Right cardiac atrium (tissue), 5 donors: ENCODE measurements at places on chromosomes 5 and 9.
A peak's percentile ranks its signal among the peaks of the same experiment; 100 is the strongest.

DNA sequence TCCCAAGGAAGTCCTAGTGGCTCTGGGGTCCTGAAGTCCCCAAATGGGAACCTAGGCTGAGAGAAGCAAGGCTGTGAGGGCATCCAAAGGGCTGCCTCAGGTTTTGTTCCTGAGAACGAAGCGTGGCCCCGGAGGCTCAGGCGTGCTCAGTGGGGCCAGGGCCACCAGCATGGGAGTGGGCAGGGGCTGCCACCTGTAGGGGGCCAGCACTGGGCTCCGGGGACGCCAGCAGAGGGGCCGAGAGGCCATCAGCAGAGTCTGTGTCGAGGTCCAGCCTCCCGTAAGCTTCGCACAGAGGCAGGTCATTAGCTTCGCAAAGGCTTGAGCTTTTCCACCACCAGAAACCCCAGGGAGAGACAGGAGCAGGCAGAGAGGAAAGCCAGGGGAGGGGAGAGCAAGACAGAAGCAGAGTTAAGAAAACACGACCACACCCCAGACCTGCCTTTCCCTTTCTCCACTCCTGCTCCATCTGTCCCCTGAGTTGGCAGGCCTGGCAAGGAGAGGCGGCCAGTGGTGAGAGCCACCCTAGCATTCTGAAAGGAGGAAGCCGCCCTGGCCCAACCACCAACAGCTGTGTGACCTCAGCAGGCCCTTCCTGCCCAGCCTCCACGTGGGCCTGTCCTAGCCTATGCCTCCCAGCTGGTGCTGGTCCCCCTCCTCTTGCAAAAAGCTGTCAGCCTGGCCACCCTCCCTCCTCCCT is 5.5 kb upstream of the SURF6 start:
- peak; percentile 82 for DNase-seq

- DNase-seq, result no peak
These were observed 2.2 kb upstream of the SLIT3 start for GRCh38 chr5:169303119-169303515.

- DNase-seq, result no peak
These were observed 24.2 kb upstream of the CAMLG start for GRCh38 chr5:134714120-134714519.

DNA sequence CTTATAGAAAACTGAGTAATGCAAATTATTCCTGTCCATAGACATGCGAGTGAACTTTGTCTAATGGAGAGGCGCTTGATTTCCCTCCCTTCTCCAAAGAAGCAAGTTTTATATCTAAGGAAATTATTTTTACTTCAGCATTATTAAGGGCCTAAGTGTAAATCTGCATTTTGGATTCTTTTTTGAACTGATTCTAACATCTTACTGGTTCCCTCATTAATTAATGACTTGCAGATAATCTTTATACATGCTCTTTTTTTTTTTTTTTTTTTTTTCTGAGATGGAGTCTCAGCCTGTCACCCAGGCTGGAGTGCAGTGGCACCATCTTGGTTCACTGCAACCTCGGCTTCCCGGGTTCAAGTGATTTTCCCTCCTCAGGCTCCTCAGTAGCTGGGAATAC is 209.5 kb downstream of the TLE4 start:
- no peak for DNase-seq

GRCh38 chr5:177478711-177479646 is 5.5 kb upstream of the DBN1 start:
- DNase-seq, result peak; percentile 96

- peak; percentile 73 for DNase-seq
These were observed 4.6 kb downstream of the BICD2 start for GRCh38 chr9:92760070-92760469.

DNA sequence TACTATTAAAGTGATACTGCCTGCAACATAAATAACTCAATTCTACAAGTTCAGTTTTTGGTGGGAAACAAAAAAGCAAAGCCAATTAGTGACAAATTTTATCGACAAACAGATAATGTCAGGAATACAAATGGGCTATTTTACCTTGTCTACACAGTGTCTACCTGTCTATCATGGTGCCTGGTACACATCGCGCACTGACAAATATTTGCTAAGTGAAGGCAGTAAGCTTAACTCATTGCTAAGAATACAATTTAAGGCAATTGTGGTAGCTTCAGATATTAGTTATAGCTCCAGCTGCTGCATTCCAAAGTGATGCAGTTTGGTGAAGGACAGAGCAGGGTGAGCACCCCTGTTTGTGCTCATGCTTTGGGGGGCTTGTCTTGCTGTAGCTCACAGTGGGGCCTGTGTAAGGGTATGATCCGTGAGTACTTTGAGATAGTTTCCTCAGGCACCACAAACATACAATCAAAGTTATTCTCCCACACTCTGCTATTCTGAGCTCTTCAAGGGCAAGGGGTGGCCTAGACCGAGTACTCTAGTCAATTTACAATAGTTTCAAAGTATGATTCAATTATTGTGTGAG is 24.7 kb downstream of the ELL2 start:
- no peak for DNase-seq

DNA sequence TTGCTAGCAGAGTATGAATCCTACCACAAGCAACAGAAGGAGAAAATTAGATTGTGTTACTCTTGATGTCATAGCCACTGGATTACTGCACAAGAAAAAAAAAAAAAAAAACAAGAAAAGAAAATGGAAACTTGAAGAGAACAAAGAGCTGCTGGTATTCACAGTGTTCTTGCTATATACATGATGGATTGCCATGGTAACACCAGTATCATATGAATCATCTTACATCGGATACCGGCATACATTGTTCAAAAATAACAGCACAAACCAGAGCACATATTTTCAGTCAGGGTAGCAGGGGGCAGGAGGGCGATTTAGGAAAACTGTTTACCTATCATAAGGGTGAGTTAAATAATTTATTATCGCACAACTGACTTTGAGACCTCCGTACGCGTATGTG is 472.9 kb downstream of the PDE4D start:
- DNase-seq, result no peak

GRCh38 chr9:82524407-82524806 is 535.8 kb downstream of the SPATA31D1 start:
- DNase-seq, result no peak

DNA sequence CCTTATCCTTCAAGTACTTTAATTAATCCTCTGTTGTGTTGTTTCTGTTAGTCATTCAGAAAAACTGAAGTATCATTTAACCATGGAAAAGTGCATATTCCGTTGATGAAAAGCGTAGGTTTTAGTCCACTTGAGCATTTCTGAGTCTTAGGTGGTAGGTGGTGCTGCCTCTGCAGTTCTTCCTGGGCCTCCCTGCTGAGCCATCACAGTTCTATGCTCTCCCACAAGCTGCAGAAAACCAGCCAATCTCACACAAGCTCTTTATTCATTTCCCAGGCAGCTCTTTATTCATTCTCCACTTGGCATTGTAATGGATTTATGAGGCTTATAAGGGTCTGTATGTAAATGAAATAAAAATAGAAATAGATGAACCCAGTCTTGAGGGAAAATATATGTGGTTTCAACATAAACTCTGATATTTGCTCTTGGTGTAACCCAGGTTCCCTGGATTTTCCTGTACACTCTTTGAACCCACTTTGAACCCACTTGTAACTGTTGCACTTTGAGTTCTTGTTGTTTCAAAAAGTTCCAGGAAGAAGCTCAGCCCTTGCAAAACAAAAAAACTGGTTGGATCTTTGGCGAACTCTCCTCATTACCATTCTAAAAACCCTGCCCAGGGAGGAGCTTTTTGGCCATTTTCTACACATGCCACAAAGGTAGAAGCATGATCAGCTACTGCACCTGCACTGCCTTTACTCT is 56.0 kb downstream of the ZNF510 start:
- no peak for DNase-seq

GRCh38 chr5:160473681-160474080 is 52.0 kb downstream of the PTTG1 start:
- no peak for DNase-seq

DNA sequence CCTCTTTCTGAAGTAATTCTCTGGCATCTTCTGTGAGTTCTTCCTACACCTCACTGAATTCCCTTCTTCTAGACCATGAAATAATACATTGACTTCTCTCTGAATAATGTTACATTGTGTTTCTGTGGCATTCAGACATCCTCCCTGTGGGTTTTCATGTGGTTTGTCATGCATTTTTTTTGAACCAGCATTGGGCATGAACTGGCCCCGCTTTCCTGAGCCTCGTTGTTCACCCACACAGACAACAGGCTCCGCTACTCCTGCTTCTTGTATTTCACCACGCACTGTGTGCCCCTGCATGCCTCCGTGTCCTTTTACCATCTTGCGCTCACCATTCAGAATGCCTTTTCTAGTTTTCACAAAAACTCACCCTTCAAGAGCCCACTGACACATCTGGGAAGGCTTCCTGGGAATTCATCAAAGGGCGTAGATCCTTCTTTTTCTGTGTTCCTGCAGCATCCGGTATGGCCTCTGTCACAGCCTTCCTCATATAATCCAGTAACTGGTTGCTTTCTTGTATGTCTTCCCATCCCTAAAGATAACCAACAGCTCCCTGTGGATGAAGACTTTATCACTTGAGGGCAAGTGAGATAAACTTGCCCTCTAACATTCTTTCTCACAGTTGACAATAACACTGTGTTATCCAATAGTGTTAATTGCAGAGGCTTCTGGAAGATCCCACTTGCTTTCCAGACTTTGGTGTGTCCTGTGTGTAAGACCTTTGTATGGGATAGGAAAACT is 51.5 kb upstream of the ADAMTSL1 start:
- no peak for DNase-seq

- DNase-seq, result peak; percentile 91
These were observed 12.0 kb downstream of the PDGFRB start for GRCh38 chr5:150143350-150144245.

DNA sequence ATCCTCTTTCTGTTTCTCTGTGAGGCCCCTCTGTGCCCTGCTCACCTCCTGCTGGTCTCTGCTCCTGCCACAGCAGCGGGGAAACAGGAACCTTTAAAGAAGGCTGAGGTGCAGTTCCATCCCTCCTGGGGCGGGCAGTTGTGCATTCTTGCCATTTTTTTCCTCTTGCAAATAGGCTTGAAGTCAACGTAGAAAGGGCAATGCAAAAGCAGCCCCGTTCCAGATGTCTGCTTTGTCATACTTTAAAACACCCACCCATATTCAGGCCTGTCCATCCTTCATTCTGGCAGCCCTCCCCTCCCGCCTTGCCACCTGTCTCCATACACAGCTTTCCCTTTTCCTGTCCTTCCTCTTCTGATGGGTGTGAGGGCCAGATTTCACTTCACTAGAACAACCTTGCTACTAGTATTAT is 65.4 kb upstream of the KLF9 start:
- DNase-seq, result peak; percentile 50

- DNase-seq, result no peak
These were observed 48.3 kb upstream of the HRH2 start for GRCh38 chr5:175609526-175609925.

DNA sequence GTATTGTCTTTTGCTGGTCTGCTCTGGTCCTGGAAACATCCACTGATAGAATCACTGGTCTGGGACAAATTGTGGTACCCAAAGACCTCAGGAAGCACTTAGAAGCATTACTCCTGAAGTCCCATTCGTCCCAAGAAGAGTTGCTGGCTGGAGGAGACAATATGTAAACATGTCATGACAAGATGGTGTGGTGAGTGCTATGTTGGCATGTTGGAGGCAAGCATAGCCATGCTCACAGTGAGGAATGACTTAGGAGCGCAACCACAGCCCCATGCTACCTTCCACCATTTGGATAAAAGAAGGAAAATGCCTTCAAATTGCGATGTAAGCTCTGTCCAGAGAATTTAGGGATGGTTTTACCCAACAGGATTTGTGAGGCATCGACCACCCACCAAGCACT is 115.8 kb upstream of the STC2 start:
- no peak for DNase-seq

DNA sequence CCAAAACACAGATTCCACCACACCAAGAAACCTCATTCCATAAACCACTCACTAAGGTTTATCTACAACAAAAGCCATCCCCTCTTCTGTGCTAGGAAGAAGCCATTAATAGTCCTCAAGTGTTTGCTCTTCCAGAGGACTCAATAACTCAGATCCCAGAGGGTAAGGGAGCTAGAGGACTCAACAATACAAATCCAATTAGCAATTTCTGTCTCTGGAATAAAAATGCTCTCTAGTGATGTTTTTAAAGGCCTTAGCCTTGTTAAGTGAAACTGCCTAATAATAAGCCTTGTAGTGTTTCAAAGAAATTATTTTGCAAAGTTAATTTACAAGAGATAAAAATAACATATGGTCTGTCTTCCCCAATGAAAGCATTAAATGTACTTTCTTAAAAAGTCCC is 942.4 kb downstream of the CDH12 start:
- no peak for DNase-seq

DNA sequence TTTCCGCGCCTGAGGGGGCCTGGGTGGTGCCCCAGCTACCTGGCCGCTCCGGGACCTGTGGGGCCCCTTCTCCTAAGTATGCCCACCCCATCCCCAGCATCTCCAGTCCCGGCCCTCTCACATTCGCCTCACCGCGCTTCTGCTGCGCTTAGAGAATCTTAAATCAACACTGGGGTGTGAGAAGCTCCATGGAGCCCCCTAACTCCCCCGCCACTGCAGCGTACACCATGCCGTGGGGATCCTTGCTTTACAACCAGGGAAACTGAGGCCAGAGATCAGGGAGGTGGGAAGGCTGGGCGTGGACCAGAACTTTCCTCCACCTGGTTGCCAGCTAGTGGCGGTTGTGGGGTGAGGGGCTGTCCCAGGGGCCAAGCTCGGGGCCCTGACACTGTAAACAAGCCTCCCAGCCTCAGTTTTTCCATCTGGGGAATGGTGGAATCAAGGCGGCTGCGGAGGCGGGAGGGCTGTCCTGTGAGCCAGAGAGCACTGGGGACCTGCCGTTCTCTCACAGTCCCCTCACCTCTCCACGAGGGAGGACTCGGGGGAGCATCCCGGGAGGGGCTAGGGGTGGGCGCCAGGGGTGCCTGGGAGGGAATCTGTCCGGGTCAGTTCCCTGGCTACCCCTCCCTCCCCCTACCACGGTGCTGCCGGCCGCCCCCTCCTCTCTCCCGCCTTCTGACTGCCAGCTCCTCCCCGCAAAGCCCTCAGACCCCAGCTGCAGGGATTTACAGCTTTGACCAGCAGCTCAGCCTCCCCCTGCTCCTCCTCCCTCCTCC is 161.2 kb downstream of the C9orf50 start:
- no peak for DNase-seq

- DNase-seq, result peak; percentile 73
These were observed 2.0 kb downstream of the BRD3 start for GRCh38 chr9:134065612-134066419.

GRCh38 chr5:125848751-125849150 is 574.5 kb upstream of the GRAMD2B start:
- no peak for DNase-seq

DNA sequence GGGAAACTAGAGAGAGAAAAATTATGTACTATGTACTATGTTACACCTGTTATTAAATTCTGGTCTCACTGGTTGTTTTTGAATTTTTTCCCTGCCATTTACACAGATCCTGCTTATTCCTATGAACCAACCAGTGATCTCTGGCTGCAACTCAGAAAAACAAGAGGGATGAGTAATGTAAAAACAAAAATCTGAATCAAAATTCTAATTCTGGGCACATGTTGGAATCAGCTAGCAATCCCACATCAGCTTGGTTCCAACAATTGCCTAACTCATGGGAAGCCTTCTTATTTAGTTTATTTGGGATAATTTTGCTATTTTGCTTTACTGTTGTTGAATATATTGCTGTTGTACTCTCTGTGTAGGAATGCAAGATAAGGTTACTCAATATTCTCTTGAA is 78.3 kb downstream of the PLK2 start:
- no peak for DNase-seq

- no peak for DNase-seq
These were observed 49.2 kb upstream of the FBXL17 start for GRCh38 chr5:108430931-108431608.
